ENCODE measurements at places on chromosomes 7 and 10.

DNA sequence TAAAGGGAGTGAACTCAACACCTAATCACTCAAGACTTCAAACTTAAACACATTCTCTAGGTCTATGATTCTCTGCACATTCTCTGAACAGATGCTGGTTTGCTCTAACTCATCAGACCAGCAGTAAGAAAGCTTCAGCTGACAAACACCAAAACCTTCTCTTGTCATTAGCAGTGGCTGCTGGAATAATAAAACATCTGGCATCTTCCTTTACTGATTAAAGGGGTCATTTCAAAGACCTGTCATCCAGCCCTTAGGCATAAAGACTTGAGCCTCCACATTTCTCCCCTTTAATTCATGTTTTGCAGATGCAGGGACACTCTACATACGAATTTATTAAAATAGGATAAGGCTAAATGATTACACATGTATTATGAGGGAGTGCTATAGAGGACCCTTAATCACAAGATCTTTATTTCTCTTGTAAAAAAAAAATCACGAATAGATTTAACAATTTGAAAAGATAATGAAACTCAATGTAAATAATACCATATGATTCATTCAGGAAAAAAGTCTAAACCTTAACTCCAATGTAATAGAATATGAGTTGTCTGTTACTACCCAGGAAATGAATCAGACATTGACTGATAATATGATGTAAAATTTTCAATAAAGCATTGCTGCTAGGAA, 152.4 kb upstream of the GNAI1 start:
- no peak for DNase-seq

DNA sequence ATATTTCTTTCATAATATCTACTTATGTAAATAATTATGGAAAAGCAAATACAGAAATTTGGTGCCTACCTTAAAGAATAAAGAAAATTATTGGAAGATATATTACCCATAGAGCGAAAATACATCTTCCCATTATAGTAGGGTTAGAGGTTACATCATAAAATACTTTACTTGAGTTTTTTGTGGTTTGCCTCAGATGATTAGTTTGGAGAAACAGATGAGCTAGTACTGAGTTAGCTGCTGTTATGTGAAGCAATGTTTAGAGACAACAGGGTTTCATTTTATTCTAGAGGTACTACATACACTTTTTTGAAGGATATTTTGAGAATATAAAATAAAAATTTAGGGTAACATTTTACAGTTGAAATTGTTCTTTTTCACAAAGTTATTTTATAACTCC, 2.9 kb upstream of the MLLT10 start:
- no peak for DNase-seq

DNA sequence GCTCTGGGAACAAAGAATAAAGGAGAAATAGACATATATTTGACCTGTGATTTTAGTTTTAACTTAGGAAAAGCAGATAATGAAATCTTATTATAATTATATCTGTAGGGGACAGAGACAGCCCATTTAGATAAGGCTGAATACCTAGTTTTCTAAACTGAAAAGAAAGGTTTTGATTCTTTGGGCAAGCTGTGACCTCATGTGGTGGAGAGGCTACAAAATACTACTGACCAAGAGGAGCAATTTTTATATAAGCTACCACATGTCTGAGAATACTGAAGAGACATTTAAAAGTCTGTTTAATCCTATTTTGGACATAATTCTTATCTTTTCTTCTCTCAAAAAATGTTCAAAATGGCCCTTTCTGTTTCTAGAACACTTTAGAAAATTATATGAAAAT, 271.0 kb downstream of the MTERF1 start:
- DNase-seq = no peak

- DNase-seq = no peak
These were observed 13.6 kb downstream of the OPALIN start for GRCh38 chr10:96345222-96345621.

DNA sequence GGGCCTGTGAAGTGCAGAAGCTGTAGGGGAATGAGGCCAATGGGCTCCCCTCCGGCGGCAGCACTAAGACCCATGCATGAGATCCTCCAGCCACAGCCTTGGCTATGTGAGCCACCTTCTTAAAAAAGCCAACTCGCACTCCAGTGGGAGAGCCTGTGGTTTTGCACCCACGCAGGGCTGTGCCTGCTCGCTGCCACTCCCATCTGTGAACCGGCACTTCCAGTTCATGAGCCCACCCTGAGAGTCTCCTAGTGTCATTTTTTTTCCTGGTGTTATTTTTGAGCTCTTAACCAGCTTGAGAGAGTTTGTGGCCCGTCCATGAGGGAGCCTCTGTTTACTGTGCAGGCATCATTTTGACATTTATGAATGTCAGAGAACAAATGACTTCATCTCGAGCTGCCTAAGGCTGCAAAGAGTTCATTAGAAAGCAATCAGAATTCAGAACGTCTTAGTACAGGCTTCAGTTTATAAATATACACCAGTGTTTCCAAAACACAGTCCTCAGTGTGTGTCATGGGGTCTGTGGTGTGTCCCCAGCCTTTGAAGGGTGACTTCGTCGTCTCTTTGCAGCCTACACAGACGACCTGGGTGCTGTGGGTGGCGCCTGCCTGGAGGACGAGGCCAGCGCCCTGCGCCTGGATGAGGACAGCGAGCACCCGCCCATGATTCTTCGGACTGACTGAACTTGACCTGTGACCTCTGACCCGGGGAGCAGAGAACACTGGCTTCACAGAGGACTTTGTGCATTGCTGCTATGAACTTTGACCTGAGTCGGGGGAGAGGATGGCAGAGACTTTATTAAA, 40.4 kb downstream of the WIPI2 start:
- DNase-seq = no peak

- no peak for DNase-seq
These were observed 3.6 kb upstream of the RARRES2 start for GRCh38 chr7:150345012-150345411.

DNA sequence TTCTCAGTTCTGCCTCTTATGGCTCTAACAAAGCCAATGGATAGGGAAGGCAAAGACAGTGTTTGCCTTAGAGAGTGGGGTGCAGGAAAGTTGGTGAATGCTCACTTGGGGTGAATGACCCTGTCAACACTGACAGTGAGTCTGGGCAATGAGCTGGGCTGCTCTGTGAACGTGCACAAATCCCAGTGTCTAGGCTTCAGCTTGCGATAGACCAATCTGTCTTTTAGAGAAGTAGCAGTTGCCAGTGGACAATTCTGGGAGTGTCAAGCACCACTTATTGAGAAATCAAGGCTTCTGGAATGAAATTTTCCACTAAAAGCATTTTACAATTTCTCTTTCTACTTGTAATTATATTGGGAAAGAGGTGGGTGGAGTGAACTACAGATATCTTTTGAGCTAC, 141.4 kb downstream of the HERPUD2 start:
- DNase-seq = no peak

- no peak for DNase-seq
These were observed 310.9 kb upstream of the NRG3 start for GRCh38 chr10:81564143-81564542.

DNA sequence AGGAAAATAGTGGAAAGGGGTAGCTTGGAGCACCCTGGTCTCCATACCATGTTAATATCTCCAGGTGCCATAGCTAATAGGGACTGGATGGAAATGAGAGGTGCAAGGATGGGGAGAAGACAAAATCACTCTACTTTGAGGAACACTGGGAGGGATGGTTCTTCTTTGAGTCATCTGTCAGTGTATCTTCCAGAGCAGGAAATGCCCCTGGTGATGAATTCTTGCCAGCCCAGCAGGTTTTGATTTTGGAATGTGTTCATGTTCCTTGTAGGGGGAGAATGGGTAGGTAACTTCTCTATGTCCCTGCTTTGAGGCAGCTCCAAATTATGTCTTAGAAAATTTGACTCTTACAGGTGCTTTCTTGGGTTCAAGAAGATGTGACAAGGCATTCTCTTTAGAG, 177.0 kb upstream of the GLI3 start:
- DNase-seq = no peak

DNA sequence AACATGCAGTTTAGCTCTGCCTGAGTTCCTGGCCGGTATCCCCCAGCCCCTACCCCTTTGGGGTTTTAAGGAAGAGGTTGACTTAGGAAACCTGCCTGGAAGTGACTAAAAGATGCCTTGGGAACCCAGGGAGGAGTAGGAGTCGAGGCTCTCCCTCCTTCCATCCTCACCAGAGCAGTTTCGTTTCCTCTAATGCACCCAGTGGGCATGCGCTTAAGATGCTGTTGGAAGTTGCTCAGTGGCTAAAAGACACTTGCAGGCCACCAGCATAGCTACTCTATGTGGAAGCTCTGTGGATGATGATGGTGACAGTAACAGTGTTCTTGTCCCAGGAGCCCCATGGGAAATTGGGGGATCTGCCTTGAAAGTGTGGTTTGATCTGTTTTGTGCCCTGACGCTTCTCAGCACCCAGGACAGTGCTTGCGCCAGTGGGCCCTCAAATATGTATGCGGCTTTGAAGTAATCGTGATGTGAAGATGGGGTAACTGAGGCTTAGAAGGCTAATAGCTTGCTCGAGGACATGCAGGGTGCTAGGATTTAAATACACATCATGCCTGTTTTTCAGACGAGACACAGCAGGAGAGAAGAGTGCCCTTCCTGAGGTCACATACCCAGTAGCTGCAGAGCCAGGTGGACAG, 32.0 kb downstream of the TBATA start:
- DNase-seq = no peak

DNA sequence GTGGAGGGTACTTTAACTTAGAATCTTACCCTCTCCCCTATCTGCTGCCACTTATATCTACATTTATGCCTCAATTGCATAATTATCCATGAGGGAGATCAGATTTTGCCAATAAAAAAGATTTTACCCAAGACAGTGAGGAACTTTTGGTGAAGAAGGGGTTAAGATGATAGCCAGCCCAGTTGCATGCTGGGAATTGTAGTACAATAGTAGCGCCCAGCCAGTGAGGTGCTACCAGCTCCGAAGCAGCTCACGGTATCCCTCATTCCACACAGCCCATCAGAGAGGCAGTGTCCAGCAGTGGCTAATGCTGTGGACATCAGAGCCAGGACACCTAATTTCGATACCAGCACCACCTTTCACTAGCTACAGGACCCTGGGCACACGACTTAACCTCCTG, 5.9 kb upstream of the LGI1 start:
- no peak for DNase-seq

DNA sequence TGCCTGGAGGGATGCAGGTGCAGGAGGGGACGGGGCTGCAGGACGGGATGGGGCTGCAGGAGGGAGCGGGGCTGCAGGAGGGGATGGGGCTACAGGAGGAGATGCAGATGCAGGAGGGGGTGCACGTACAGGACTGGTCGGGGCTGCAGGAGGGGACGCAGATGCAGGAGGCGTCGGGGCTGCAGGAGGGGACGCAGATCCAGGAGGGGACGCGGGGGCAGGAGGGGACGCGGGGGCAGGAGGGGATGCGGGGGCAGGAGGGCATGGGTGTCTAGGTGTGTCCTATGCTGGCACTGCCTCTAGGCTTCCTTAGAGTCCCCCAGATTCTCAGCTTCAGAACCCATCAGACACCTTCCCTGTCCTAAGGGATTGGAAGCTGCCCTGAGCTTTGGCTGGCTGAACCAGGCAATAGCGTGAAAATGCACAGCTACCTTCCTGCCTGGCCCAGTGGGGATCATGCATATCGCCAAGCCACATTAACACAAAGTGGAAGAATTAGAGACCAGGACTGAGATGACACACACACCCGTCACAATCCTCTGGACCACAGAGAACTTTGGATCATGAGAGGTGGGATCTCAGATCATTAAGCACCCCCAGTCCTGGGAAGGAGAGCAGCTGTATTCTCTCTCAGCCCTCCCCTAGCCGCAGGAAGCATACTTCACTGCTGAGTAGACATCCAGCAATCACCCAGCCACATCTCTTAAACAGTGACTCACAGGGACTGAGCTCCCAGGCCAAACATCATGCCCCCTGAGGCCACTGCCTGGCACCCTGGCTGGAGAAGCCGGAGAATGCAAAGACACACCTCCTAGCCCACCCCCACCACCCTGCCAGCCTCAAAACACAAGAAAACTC, 67.3 kb downstream of the VWA2 start:
- DNase-seq = no peak

- no peak for DNase-seq
These were observed 42.7 kb downstream of the PLAU start for GRCh38 chr10:73953665-73954064.

DNA sequence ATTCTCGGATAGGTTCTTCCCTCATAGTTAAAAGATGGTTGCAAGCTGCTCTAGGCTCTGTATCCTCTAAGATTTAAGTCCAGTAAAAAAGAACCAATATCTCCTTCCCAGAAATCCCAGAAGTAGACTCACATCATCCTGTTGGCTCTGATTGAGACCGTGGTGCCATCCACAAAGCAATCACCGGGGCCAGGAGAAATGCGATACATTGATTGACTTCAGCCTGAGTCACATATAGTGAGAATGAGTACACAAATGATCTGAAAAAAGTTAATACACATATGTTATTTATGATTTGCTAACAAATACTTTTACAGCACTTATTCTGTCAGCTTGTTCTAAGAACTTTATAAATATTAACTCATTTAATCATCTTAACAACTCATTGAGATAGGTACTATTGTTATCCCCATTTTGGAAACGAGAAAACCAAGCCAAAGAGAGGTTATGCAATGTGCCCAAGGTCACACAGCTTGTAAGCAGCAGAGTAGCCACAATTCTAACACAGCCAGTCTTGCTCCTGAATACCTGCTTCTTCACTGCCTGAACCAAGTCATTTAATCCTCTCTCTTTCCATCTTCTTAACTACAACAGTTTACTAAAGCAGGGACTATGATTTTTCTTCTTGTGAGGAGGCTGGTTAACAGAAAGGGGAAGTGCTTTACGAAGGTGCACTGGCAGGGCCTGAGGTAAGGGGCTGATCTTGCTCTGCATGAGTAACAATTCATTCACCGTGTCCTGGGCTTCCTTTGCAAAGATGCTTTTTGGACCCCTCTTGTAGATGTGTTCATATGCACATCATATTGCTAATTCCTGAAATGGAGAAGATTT, 177.0 kb downstream of the REEP3 start:
- DNase-seq = no peak

DNA sequence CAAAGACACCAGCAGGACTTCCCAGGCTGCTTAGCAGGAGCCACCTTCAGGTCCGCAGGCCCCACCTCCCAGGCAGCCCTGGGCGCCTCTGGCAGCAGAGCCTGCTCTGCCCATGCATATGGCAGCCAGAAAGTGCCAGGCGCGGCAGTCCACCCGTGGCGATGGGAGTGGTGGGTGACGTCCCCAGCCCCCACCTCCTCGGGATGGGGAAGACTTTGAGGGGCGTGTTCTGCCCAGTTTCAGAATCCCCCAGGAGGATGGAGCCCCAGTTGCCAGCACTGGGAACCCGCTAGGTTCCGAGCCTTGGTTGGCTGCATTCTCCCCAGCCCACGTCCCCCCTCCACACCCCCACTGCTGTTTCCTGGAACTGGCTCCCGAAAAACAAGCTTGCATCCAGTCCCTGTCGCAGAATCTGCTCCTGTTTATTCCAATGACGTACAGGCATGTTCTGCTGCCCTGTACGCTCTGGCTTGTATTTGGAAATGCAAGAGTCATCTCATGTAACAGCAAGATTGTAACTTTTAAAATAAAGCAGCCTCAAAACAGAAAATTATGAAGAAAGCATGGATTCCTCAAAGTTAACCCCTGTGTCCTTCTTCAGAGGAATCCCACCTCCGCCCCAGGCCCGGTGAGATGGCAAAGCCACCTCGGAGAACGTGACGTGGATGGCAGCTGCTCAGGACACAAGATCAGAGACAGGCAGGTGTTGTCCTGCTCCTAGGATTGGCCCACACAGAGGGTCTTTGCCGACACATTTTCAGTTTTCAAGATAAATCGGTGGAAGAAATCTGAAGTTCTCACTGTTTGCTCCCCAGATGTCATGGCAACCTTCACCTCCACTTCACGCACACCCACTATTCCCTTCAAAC, 87.8 kb upstream of the PPP2R2D start:
- no peak for DNase-seq
